Fibroblast of skin of back (primary cell): ENCODE measurements at places on chromosomes 5 and 9.

GRCh38 chr5:161134956-161135355 is 282.9 kb upstream of the ATP10B start:
- no peak for DNase-seq

GRCh38 chr9:81560851-81561732 is 128.3 kb downstream of the TLE1 start:
- DNase-seq: peak; percentile 27

DNA sequence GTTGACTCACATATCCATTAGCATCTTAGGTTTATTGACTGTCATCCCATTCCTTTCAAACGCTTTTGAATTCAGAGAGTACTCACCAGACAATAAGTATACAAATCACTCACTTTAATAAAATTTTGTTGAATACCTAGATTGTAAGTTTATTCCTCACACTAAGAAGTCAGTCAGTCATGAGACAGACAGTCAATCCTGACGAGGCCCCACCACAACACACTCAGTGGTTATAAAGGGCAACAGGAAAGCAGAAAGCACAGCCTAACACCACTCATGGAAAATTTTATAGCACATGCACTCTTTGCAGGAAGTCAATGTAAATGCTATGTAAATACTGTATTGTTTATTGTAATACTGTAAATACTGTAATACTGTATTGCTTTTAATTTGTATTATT is 176.3 kb upstream of the PTGER4 start:
- DNase-seq: no peak

DNA sequence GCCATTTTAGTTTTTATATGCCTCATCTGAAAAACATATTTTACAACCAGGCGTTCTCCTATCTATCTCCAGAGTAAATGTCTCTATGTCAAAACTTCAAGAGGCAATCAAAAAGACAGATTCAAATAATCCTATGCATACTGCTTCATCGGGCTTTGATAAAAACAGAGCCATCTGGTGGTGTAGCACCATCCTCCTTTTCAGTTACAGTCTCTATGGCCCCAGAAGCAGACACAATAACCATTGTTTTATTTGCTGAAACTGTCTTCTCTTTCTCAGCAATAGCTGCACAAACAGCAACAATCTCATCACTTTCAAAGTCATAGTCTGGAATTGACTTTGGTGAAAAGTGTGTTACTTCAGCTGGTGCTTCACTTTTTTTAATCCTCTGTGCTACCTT is 36.3 kb downstream of the PTGER4 start:
- no peak for DNase-seq

GRCh38 chr5:158276692-158277091 is 417.7 kb upstream of the CLINT1 start:
- no peak for DNase-seq

GRCh38 chr5:100600298-100600994 is 65.3 kb downstream of the FAM174A start:
- DNase-seq: no peak

DNA sequence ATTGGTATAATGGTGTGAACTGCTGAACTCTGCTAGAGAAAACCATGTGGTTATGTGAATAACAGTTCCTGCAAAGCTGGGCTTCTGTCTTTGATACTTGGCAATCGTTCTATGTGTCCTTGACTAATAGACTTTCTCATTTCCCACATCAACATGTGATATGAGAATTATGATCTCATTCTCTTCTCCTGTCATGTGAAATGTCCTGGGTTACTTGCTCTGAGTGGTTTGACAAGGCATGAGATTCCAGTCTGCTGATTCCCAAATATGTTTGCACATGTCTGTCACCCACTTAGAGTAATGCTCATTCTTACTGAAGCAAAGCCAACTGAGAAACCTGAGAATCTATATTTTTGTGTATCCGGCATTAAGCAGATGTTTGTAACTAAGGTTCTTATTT is 141.2 kb downstream of the PARP8 start:
- DNase-seq: no peak

DNA sequence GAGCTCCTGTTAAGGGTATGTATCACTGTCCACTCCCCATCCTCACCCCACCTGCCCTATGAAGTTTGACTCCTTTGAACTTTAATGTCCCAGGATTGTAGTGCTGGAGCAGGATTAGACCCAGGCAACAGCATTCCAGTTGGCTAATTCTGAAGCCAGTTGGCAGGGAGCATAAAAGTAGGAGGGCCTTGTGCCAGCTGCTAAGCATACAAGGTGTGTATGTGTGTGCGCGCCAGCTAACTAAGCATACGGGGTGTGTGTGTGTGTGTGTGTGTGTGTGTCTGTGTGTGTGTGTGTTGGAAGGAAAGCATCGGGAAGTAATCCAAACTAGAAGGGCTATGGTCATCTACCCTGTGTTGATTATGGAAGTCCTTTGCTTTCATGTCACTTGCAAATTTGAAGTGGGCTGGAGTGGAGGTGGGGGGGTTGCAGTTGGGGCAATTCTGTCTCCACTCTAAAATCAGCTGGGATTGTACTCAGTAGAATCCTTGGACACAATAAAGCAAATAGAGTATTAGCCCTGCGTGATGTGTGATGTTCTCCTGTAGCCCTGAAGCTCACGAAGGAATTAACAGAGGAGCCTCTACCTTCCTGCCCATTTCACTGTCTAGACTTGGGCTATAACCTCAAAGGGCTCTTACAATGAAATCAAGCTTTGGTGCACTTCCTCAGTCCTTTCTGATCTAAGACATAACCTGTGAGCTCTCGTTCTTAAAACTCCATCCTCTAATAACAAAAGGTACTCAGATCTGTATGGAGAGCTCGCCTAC is 26.9 kb downstream of the HMGCR start:
- DNase-seq: no peak

DNA sequence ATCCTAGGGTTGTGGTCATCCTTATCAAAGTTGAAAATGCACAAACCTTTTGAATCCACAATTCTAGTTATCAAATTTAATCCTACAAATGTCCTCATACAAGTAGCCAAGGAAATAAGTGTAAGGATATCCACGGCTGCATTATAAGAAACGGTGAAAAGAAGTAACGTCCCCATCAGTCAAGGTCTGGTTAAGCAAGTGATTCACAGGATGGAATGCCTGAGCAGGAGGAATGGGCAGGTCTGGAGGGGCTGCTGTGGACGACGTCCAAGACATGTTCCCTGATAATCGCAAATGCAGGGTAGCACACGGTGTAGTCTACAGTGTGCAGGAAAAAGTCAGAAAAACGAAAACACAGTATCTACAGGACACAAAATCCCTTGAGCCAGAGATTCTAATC is 118.6 kb downstream of the ADAMTS2 start:
- no peak for DNase-seq

- no peak for DNase-seq
Measured at GRCh38 chr5:136375920-136376319, 10.6 kb upstream of the TRPC7 start.

DNA sequence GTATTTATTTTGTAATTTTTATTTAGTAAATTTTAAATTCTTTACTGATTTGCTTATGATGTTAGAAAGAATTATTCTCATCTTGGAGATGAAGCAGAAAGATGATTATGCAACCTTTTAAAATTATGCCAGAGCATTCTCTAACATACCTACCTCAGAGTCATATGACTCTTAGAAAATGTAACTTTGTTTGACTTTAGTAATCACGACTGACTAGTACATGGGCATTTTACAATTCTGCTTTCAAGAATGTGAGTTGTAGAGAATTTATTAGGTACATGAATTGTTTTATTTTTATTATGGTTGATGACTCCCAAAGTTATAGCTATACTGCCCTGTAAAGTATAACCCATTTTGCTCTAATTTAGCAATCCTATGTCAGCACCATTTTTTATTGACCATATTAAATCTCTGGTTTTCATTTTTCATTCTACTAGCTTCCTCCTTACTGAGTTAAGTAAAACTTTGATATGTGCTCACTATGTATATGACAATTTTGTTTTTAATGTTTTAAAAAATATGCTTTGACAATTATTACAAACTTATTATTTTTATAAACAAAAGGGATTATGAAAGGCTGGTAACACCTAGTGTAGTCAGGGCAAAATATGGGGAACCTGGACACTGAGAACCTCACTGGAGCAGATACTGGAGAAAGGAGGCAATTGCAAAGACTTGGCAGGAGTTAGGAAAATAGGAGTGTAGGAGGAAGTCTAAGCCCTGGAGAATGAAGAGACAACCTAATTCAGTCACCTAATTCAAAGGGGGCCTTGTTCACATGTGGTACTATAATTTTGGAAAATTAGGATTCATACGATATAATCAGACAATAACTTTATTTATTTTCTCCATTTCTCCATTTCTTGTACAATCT is 249.7 kb upstream of the DAB2 start:
- no peak for DNase-seq

DNA sequence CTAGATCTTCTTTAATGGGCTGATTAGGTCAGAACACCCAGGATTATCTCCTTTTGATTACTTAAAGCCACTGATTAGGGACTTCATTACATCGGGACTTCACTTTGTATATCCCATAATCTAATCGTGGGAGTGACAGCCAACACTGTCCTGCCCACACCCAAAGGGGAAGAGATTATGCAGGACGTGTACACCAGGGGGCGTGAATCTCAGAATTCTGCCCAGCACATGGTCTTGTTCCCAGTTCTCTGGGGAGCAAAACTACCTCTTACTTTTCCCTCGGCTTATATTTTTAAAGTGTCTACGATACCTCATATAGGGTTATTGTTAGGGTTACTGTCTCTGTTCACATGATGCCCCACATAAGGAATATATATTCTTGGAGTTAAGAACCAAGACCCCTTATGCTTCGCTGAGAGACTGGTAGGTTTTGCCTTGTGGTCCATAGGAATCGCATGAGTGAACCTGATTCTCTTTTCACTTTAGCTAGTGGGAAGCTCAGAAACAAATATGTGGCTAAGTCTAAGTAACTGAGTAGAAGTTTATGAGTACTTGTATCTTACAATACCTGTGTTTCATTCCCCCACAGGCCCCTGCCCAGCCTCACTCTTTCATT is 192.7 kb downstream of the GNA14 start:
- no peak for DNase-seq

- DNase-seq: no peak
Measured at GRCh38 chr9:80964374-80964773, 725.0 kb downstream of the TLE1 start.

GRCh38 chr5:37774912-37775483 is 64.8 kb downstream of the GDNF start:
- peak; percentile 45 for DNase-seq

- no peak for DNase-seq
Measured at GRCh38 chr5:120806202-120806601, 342.1 kb downstream of the PRR16 start.

GRCh38 chr5:92421942-92422341 is 1038.8 kb upstream of the ARRDC3 start:
- no peak for DNase-seq

DNA sequence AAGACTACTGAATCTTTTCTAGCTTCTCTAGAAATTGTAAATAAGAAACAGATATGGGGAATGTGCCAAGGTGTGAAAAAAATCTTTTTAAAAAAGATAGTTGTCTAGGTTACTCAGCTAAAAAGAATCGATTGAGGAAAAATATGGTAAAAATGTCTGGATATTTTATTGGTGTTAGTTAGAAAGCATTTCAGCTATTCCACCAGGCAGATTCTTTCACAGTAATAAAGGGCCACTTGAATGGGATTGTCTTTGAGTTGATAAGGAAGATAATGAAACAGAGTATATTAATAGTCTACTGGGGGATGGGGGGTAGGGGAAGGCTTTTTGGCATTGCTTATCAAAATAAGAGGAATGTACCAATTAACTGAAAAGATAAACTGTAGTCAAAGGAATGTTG is 51.9 kb downstream of the SLIT3 start:
- DNase-seq: peak; percentile 54

- DNase-seq: no peak
Measured at GRCh38 chr5:43215073-43215631, 23.1 kb downstream of the NIM1K start.

DNA sequence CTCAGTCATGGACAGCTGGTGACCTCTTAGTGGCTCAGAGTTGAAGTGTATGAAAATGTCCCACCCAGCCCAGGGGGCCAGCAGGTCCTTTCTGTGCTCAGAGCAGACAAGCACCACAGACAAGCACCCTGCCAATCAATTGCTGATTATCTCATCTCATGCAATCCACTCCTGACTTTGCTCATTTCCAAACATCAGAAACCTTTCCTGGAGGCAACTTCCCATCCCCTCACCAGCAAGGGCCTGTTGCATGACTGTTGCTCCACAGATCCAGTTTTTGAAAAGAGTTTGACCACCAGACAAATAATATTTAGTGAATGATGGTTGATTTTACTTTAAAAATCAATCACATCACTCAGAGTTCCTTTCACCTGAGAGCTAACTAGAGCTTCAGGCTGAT is 397.3 kb upstream of the KLF4 start:
- no peak for DNase-seq

DNA sequence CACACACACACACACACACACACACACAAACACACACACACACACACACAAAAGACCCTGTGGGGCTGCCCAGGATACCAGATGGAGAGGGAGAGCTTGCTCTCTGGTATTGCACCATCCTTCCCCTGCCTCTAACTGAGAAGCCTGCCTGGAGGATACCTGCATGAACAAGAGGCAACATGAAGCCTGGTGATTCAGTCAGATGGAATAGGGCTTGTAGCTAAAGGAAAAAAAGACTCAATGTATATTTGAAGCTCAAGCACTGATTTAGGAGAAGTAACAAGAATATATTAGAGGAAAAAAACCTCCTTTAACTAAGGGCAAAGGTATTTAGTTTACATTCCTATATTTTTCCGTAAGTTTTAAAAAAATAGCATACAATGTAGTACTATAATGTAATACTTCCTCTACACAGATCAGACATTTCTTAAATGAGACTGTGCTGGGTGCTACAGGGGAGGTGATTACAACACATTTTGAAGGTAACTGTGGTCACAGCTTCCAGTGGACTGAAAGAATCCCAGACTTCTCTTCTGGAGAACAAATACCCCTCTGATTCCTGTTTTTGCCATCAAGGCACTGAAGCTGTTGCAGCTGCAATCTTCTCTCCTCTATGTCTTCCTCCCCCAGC is 169.3 kb downstream of the DCP2 start:
- peak; percentile 39 for DNase-seq

DNA sequence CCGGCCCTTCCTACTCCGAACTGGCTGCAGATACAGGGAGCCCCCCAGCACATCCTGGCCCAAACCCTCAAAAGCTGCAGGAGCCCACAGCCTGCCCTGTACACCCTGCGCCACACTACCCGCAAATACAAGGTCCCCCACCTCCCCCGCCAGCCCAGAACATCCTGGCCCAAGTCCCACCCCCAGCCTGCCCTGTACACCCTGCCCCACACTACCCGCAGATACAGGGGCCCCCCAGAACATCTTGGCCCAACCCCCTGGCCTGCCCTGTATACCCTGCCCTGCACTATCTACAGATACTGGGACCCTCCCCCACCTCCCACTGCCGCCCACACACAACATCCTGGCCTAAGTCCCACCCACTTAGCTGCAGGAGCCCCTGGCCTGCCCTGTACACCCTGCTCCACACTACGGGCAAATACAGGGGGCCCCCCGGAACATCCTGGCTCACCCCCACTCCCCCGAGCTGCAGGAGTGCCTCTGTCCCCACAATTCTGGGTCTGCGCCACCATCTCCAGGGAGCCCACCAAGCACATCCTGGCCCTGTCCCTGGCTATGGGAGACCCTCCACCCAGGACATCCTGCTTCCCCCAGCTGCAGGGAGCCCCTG is 8.3 kb downstream of the LPCAT1 start:
- no peak for DNase-seq
